ENCODE measurements at places on chromosomes 12 and 14.

GRCh38 chr12:100476013-100476751 lies 2.5 kb downstream of the NR1H4 start:
- DNase-seq: no peak

DNA sequence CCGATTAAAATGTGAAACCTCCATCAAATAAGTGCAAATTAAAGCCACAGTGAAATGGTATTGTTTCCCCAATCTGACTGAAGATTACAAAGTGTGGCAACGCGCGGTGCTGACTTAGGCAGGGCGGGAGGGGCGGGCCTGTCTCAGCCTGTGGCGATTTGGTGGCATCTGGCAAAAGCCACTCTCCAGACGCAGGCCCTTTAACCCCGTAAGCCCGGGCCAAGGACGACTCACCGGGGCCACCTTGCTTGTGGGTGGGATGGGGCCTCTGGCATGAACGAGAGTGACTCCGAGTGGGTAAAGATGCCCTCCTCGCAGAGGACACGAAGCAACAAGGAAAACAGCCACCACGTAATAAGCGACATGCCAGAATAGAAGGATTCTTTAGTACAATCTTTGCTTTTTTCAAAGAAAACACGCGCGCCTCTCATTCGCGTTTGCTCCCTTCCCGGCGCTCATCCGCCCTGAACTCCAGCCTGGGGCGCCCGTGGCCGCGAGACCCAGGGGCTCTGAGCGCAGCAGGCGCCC lies 815 bp downstream of the DEGS2 start:
- peak; percentile 47 for DNase-seq

DNA sequence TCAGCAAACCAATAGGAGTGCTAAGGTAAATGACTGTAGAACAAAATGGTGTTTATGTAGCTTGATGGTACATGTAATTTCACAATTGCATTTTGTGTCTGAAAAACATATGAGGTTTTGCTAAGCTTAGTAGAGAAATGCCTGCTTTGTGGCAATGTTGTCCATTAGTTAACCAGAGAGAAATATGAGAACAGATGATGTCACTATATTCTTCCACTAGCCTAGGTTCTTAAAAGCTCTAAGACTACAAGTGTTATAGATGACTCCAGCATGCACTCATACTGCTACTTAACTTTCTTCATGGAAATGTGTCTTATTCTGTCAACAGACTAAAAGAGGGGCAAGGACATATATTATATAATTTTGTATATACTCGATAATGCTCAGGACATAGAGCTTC lies 309.4 kb downstream of the APAF1 start:
- no peak for DNase-seq

DNA sequence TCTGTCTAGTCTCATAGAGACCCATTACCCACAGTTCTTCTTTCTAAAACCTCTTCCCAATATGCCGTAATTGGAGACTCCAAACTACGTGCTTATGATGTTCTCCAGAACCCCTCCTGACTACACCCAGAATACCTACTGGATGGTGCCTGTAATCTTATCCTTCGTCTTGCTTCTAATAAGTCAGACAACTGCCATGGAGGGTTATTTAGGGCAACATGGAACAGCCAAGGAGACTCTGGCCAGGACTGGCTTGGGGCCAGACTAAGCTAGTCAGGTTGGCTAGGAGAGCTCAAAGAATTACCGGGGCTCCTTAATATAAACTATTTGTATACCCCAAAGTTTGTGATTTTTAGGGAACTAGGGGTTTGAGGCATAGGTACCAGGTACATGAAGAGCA lies 6.8 kb downstream of the PFKM start:
- DNase-seq: peak; percentile 63

DNA sequence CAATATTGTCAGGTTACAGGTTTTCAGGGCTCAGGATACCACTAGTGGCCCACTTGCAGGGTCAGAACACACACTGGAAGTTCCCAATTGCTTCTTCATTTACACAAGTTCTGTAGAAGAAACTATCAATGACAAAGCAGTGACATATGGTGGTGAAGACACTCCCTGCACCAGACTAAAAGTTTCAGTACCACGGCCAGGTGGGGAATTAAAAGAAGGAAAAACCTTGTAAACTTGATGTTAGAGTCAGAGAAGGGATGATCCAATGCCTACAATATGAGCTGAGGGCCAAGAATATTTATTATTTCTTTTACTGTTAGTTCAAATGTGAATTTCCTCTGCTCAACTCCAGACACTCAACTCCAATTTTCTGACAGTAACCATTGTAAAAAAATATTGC lies 31.8 kb upstream of the CHST11 start:
- DNase-seq: no peak

- no peak for DNase-seq
Observed at GRCh38 chr12:77167801-77168200, 102.4 kb upstream of the E2F7 start.

- DNase-seq: no peak
Observed at GRCh38 chr12:105369014-105369413, 38.5 kb downstream of the C12orf75 start.

GRCh38 chr12:42886160-42886559 lies 296.6 kb upstream of the PRICKLE1 start:
- no peak for DNase-seq

- no peak for DNase-seq
Observed at GRCh38 chr14:92677087-92677668, 71.2 kb downstream of the LGMN start.

DNA sequence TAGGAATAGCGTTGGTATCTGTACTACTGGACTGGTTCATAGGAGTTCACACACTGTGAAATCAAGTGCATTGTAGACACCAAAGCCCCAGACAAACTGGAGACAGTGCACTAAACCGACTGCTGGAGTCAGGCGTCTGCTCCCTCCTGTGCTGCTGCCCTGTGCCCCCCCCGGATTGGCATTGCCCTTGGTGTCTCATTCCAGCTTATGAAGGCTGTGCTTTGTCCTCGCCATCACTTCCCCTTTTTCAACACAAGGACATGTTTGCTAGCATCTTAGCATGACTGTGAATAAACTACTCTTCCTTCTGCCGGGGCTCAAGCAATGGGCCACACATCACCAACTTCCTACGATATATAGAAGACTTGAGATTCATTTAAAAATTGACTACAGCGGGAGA lies 84.0 kb downstream of the TMCC3 start:
- DNase-seq: no peak

- no peak for DNase-seq
Observed at GRCh38 chr14:72852194-72852593, 41.7 kb downstream of the DPF3 start.

DNA sequence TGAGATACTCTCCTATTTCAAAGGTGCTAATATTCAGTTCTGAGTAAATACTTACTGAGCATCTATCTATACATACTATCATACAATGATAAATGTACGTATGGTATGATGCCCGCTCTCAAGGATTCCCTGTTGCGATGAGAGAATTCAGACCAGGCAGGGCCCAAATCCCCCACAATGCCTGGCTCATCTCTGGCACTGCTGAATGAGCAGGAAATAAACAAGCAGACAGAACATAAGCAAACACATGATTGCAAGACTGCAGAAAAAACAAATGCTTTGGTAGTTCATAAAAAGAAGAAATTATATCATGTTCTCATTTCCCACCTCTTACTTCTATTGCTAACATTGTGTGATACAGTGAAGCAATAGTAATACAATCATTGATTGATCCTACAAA lies 77.2 kb upstream of the DUSP6 start:
- no peak for DNase-seq

- no peak for DNase-seq
Observed at GRCh38 chr12:128353301-128353700, 86.3 kb downstream of the TMEM132C start.

DNA sequence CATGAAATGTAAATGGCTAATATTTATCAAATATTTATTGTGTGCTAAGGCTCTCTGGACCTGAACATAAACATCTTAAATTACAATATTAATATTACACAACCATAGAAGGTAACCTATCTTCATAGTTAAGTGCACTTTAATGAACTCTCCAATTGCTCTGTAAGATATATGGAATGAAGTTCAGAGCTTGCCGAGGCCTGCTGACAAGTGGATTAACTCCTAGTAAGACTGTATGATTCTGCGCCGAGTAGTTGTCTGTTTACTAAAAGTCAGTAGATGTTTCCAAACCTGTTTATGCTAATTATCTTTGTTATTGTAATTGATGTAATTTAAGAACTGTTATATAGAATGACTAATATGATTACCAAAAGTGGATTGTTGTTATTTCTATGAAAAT lies 77.2 kb downstream of the PTPRR start:
- no peak for DNase-seq

DNA sequence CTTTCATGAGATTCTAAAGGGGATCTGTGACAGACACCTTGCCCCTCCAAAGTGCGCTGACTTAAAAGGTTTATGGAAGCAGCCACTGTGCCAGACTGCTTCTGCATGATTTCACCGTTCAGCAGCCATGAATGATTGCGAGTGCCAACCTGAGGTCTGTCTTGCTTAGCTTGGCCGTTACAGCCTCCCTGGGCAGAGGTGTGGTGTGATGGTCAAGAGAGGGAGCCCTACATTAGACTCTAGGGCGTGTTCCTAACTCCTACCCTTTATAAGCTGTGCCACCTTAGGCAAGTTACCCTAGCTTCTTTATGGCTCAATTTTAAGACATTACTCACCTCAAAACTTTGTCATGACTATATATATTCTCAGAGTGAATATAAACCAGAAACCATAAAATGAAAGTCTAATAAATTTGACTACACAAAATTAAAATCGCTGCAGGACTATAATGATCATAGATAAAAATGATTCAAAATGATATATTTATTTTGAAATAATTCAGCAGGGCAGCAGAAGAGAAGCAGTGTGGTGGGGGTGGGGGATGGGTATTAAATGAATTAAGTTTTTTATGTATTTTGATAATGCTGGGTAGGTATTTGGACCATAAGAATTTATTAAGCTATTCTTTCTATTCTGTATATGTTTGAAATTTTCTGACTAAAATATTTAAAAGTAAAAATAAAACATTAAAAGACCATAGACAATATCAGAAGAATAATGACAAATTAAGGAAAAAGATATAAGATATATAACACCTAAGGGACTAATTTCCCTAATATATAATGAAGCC lies 47.7 kb upstream of the MBIP start:
- DNase-seq: no peak

GRCh38 chr12:47900131-47901062 lies 4.4 kb downstream of the VDR start:
- no peak for DNase-seq

DNA sequence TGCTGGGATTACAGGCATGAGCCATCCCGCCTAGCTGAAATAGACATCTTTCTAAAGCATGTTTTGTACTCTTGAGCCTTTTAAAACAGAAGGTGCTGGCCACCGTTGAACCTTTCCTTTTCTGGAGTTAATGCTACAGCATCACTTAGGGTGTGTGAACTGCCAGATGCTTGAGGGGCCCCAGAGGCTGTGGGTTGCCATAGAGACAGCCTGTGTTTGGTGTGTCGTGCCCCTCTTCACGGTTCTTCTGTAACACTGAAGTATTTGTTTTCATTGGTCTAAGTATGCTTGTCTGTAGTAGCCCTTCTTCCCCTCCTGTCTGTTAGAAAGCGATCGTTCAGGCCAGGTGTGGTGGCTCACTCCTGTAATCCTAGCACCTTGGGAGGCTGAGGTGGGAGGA lies 30.8 kb downstream of the PLEKHG3 start:
- DNase-seq: no peak

DNA sequence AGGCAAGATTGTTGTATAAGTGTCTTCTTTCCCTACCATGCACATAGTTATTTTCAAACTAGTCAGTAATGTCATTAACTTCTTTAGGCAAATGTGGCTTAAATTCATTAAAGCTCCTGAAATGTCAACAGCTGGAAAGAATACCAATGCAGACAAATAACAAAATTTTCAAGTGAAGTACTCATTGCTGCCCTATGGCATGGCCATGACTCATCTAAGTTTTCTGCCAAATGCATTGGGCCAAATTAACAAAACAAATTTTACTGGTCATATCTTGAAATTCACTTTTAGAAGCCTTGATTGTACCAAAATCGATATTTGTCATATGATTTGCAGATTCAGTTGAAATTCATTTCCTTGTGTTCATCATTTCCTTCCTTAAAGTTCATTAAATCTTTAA lies 915.9 kb downstream of the SLC6A15 start:
- DNase-seq: no peak

- DNase-seq: no peak
Observed at GRCh38 chr12:131644481-131644880, 66.4 kb upstream of the SFSWAP start.

DNA sequence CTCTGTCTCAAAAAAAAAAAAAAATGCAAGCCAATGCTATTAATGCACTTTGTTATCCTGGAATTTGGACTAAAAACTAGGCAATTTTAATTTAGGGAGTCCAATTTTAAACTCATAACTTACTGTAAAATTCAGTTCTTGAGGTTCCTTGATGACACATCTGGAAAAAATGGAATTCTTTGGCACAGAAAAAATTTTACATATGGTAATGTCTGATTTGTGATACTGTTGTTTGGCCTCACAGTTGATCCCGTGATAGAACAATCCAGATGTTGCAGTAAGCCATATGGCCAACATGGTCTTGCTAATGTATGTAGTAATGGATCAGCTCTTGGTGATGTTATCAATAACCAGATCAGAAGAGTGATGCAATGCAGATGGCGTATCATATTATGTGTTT lies 1089.8 kb downstream of the FLRT2 start:
- DNase-seq: no peak

DNA sequence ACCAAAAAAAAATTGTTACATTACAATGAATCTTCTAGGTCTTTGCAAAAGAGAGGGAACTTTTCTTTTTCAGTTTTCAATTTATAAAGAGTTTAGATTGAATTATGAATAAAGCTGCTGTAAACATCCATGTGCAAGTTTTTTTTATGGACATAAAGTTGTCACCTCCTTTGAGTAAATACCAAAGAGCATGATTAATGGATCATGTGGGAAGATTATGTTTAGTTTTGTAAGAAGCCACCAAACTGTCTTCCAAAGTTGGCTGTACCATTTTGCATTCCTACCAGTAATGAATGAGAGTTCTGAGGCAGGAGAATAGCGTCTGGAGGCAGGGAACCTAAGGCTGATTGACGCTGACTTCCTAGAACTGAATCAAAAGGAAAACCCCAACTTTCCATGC lies 30.2 kb downstream of the LEMD3 start:
- DNase-seq: no peak

DNA sequence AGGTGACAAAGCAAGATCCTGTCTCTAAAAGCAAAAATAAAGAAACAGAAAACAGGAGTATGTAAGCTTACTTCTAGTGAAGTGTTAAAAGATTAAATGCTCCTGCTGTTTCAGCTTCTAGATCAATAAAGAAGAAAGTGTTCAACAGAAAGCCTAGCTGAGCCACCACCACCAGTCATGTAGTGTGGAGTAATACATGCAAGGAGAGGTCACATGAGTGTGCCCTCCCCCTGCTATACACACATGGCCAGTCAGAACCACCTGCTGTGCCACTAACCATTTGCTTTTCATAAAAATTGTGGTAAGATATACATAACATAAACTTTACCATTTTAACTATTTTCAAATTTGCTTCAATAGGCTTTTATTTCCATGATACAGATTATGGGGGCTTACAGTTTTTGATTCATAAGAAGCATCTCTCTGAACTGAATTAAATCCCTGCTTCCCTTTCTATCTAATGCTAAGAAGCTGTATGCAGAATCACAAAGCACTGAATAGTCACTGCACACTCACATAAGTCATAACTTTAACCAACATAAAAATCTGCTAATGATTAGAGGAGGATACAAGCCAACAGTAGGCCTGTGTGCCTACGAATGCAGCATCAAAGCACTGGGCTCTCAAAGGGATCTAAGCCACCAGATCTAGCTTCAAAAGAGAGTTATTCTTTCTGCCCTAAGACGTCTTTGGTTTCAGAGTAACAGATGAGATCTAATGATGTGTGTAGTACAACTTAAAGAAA lies 515.5 kb downstream of the C12orf50 start:
- DNase-seq: no peak

- no peak for DNase-seq
Observed at GRCh38 chr12:34395056-34396005, 373.0 kb downstream of the ALG10 start.
